Activated CD8-positive, alpha-beta memory T cell treated with anti-CD3 and anti-CD28 coated beads, Interleukin-2, amount 10 ng/mL, durations not matched to agents 7 days and 5 days (primary cell): ENCODE measurements at places on chromosomes 2 and 18.

GRCh38 chr2:136765256-136766072 lies at the start of gene THSD7B:
TSS of gene THSD7B (plus strand) at chr2:136765545. CDS start at chr2:136882179, 116,634 bp downstream.
- DNase-seq: no peak

GRCh38 chr2:226813148-226813701 lies 13.6 kb upstream of the IRS1 start:
- no peak for DNase-seq

GRCh38 chr2:176461098-176461808 lies 192.0 kb downstream of the MTX2 start:
- no peak for DNase-seq

GRCh38 chr2:150485871-150486538 lies 1.5 kb downstream of the RND3 start:
- no peak for DNase-seq

- DNase-seq: no peak
Observed at GRCh38 chr2:144914622-144915318, 394.9 kb upstream of the ZEB2 start.

GRCh38 chr18:25080211-25080610 lies 271.8 kb downstream of the ZNF521 start:
- no peak for DNase-seq

DNA sequence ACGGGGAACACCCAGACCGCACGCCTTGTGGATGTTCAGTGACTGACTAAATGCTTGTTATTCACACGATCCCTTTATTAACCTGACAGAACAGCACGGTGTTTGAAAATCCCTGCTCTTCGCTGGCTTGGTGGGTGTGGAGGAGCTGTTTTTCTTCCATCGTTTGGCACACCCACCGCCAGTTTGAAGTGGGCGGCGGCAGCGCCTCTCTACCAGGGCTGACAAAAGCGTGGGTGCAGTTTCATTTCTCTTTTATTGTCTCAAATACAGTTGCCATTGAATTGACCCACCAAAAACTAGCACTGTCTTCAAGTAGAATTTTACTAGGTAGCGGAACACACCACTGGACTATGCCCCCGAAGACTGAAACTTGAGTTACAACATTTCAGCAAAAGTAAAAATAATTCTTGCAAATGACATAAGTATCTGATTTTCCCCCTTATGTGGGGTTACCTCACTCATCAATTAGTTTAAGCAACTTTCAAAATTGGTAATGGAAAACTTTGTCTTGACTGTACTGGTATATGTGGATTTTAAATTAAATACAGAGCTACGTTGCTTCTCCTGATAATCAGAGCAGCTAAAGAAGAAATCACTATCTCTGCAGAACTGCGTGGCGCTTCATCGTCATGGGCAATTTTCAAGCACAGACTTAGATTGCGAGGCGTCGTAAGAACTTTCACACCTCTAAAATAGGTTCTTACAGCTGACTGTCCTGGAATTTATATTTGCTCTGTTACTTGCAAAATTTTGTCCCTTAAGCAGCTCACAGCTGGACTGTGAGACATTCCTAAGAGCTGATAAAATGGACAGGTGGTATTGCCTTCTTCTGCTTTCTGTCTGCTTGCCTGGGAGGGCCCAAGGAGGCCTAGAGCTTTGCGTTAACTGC lies 60.9 kb downstream of the LDLRAD4 start:
- DNase-seq: no peak

- DNase-seq: no peak
Observed at GRCh38 chr18:12552879-12553242, 105.0 kb downstream of the SPIRE1 start.

GRCh38 chr18:44568342-44568741 lies 112.3 kb upstream of the SETBP1 start:
- no peak for DNase-seq

DNA sequence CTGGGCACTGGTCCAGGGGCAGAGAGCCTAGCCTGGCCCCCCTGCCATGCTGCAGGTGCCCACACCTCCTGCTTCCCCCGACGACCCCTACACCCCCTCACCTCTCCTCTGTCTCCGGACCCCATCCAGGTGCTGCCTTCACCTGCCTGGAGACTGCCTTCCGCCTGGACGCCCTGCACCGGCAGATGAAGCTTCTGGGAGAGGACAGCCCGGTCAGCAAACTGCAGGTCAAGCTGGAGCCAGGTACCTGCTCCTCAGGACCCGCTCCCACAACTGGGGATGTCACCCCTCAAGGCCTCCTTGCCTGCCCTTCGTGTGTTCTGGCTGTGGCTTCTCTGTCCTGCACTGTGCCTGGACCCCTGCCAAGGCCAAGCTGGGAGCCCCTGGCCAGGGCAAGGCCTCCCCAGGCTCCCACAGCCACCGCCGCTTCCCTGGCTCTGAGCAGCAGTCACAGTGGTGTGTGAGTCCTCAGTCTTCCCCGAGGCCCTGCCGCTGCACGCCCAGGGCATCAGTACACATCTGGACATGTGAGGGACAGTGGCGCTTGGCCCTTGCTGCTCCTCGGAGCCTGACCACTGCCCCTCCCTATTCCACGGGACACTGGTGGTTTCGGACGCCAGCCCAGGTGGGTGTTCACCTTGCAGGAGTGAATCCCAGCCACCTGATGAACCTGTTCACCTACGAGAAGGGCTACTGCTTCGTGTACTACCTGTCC lies 6.3 kb downstream of the RNPEPL1 start:
- no peak for DNase-seq

DNA sequence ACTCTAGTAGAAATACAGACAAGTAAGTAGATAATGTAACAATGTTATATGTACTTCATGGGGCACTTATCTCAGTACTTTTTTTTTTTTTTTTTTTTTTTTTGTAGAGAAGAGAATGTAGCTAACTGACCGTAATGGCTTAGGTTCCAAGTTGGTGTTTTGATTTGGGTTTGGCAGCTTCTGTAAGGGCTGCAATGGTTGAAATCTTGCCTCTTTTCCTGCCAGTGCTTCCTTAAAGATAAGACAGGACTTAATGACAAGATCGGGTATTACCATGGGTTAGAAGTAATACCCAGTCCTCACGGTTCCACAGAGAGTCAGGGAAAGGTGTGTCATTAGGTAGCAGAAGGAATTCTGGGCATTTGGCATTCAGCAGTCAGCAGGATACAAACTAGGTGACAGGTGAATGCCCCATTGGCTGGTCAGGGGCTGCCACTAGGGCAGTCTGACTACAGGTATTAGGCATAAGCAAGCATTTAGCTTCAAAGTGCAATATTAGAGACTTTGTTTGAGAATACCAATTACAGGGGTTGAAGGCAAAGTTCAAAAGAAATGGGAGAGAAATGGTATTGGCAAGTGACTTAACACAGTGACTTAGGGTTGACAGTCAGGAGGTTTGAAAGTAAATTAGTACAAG lies 189.4 kb upstream of the RND3 start:
- no peak for DNase-seq

GRCh38 chr2:200350850-200351285 lies 44.4 kb downstream of the SPATS2L start:
- no peak for DNase-seq

GRCh38 chr18:11454040-11454439 lies 155.4 kb upstream of the SLC35G4 start:
- no peak for DNase-seq

DNA sequence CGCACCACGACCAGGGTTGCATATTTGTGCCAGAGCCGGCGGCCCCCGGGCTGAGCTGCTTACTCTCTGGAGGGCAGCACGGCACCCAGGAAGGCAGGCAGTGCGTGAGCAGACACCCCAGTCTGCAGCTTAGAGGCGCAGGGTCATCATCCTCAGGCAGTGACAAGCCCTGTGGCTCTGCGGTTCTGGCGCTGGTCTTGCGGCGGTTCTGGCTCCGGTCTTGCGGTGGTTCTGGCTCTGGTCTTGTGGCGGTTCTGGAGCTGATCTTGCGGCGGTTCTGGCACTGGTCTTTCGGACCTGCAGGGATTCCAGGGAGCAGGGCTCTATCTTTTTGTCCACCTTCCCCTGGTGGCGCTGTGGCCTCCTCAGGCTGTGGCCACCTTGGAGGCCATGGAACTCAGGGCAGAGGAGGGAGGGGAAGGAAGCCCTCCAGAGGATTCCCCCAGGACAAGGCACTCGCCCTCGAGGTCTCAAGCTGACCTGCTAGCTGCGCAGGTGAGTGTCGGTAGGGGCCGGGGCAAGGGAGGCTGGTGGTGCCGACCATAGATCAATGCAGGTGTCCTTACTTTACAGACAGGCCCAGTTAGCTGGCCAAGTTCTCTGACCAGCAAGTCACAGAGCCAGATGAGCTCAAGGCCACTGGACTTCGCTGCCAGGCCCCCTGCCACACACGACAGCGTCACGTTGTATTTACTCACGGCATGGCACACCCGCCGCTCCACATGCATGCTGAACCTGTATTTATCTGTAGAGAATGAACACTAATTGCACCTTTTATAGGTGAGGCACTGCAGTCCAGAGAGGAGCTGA lies 14.9 kb downstream of the ESPNL start:
- DNase-seq: no peak

- DNase-seq: no peak
Observed at GRCh38 chr2:24739354-24740025, 53.7 kb downstream of the PTRHD1 start.

DNA sequence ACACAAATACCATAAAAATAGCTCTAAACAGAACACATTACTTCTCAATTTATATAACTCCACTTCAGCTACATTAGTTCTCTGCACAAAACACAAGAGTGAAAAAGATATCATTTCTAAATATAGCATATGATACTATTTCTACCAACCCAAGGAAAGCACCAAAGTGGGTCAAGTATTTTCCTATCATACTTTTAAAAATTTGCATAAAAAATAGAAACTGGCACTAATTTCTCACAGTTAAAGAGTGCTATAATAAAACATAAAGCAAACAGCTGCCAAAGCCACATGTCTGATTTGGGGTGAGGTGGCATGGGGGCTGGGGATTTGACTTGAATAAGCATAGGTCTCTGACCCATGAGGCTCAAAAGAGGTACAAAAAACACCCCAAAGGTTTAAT lies 61.5 kb downstream of the BARD1 start:
- DNase-seq: no peak

DNA sequence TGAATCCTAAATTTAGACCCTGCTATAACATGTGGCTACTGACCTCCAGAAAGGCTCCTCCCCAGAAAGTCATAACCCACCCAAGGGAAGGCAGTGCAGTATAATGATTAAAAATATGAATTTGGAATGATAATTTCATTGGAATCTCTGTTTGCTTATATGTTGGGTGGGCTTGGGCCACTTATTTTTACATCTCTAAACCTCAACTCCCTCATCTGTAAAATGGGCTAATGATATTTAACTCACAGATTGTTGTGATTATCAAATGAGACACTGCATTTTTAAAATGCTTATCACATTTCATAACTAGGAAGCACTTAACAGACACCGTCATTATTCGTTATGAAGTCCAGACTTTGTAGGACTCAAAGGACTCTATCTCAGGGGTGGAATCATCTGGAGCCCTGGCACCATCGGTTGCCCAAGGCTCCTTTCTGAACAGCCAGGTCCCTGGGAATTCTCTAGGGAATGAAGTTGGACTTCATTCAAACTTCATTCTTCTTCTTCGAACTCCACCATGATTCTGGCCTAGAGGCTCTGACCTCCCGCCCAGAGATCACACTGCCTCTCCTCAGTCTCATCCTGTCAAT lies 33.1 kb upstream of the RMDN2 start:
- DNase-seq: no peak

DNA sequence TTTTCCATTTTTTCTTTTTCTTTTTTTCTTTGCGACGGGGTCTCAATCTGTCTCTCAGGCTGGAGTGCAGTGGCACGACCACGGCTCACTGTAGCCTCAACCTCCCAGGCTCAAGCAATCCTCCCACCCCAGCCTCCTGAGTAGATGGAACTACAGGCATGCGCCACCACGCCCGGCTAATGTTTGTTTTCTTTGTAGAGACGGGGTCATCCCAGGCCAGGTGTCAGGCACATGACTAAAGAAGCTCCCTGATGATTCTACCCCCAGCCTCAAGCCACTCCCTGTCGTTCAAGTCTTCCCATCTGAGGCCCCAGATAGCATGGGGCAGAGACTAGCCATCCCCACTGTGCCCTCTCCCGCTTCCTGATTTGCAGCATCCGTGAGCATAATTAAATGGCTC lies 9.8 kb upstream of the FZD5 start:
- no peak for DNase-seq

DNA sequence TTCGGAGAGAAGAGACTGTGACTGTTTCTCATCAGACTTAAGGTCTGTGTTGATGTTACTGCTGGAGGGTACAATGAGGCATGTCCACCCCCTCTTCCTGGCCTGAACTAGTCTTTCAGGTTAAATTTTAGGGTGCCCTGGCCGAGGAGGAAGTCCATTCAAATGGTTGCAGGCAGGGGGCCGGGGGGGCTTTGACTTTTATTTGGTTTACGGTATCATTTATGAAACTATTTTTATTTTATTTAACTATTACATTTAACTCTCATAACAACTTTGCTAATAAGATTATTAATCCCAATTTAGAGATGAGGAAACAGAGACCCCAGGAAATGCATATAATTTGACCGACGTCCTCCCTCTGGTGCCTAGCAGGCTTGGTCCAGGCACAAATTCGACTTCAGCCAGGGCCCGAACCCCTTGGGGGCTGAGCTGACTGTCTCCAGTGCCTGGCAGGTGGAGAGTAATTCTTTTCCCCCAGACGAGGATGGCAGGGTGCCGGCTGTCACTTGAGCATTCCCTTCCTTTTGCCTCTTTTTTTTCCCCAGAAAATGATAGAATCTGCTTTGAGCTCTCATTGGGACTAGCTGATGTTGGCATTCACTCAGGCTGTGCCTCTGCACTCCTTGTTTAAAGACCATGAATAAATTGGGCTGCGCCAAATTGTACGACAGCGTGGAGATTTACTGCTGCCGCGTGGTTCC lies 255.3 kb upstream of the SALL3 start:
- DNase-seq: no peak

DNA sequence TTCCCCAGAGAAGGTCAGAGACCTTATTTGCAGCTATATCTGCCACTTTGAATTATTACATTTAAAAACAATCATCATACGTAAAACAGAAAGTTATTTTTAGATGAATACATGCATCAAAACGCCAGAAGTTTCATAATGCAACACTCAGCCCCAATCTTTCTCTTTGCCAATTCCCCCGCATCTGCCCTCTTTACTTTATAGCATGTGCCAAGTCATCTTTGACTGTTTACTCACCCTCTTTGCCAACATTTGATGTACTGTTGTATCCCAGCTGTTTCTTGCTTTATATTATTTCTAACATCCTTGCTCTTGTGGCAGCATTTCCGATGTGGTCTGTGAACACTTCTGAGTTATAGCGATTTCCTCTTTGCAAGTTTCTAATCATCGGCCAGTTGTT lies 86.2 kb downstream of the CRIM1 start:
- no peak for DNase-seq

DNA sequence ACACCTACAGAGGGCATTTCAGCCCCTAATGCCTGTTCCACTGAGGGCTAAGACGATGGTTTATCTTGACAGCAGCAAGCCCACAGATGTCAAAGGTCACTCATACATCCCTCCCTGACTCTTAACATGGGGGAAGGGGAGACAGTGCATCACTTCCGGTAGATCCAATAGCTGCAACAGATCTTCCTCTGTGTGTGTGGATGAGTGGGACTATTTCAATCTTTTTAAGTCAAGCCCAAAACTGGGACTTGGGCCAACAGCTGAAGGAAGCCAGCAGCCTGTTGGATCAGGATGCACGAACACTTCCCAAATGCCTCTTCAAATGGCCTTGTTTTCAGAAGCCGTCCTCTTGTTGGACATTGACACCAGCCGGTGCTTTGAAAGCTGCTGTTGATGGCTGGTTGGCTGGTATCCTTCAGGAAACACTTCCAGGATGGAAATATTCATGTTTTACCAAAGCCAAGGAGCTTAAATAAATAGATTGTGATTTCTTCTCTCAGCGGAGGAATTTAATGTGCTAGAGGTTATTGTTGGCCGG lies 59.2 kb downstream of the IL1R2 start:
- no peak for DNase-seq

GRCh38 chr2:156229724-156230362 lies 102.7 kb downstream of the NR4A2 start:
- DNase-seq: no peak
